H9 (cell line): ENCODE measurements at places on chromosomes 16 and 17. TPM values are rescaled to one million over a fixed set of nuclear protein-coding genes. Genes with fewer than 3 reads are reported as not detected.

Gene CNTNAP4
- total RNA-seq: not detected in 2 replicates

Gene KRTAP2-1
- not detected in 2 replicates for total RNA-seq

Gene FNDC8
- not detected in 2 replicates for total RNA-seq

Gene CACNA1G
- 1.5 and 1.7 TPM in 2 replicates for total RNA-seq

DNA sequence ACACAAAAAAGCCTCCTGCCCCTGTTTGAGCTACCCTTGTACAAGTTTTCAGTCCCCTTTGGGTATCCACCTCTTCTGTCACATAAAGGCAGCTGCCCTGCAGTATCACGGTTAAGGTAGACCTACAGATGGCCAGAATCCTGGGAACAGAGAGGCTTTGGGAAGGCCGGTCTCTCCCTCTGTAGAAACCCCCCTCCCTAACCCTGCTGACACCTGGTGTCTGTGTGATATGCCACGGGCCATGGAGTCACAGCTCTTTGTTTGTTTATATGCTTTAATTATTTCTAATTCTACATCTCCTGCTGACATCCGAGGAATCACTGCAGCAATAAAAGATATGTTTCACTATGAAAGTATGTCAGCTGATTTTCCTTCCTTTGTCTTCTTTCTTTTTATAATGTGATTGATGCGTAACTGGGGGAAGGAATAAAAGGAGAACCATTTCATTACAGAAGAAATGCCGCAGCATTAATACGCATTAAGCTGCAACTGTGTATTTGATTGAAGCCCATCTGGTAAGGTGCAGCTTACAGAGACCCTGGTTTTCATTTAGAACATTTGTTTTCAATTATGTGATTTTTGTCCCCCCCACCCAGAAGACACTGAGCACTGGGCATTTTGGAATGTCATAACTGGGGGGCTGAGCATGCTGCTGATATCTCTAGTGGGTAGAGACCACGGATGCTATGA, 142.1 kb downstream of the SLC39A11 start:
- no peak for DNase-seq

DNA sequence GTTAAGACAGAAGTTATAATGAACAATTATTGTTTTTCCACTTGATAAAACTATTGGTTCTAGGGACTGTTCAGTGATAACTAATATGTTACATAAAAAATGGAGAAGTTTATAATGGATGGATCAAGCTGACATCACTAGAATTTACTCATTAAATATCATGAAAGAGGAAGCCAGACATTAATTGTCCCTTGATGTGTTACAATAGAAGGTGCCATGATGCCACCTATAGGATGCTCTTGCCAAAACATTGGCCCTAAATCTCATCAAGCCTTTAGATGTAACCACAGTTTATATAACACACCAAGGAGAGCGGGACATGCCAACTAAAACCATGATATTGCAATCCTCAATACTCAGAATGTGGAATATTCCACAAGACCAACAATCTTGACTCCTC, 147.9 kb upstream of the MON1B start:
- no peak for DNase-seq

GRCh38 chr17:1212946-1213345, 33.2 kb upstream of the ABR start:
- DNase-seq: no peak

DNA sequence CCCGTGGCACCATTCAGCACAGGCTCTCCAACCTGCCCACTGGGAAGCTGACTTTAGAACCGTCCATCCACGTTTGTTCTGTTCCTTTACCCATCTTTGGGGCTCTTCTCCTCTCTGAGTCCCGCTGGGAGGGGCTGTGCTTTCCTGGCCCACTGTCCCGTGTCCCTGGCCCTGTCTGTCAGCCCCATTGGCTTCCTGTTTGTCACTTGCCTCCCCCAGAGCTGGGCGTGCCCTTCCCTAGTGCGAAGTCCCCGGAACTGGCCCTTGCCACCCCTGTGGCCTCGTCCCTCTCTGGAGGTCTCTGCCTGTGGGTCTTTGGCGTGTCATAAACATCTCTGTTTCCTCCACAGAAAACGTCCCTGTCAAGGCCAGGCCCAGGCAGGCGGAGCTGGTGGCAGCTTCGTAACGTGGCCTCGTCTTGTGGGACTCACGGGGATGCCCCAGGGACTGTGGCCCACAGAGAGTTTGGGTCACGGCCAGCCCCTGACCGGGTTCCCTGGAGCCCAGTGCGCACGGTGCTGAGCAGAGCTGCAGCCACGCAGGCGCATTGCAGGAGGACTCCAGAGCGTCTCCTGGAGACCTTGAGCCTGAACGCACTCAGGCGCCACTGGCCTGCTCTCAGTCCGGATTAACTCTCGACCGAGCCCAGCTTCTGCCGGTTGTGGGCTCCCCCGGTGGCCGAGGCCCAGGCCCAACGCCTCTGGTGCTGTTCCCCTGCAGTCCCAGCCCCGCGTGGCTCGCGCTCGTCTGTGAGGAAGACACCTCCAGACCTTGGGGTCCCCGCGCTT, 7.3 kb downstream of the CHMP6 start:
- peak; percentile 36 for DNase-seq

GRCh38 chr17:34620458-34620857, 41.1 kb downstream of the TMEM132E start:
- no peak for DNase-seq

DNA sequence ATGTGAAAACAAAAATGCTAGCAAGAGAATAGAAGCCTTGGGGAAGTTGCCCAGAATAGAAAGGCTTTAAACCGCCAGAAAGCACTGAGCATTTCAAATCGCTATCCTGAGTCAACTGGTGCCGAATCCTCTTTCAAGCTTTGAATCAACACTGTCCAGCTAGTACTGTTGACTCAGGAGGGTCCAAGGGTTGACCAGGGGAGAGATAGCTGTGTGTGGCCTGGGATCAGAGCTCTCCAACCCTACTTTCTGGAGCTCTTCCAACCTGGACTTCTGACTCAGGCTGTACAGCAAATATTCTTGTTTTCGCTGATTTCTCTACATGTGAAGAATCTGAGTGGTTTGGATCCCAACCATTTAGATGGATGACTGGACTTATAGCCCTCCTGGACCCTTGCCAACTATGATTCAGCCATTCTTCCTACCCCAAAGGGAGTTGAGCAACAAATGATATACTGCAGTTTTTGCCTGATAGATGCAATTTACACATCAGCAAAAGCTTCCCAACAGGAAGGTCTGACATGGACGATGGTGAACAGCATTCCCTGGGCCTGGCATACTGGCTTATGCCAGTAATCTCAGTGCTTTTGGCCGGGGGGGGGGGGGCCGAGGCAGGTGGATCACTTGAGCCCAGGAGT, 154.0 kb upstream of the SDK2 start:
- DNase-seq: no peak

DNA sequence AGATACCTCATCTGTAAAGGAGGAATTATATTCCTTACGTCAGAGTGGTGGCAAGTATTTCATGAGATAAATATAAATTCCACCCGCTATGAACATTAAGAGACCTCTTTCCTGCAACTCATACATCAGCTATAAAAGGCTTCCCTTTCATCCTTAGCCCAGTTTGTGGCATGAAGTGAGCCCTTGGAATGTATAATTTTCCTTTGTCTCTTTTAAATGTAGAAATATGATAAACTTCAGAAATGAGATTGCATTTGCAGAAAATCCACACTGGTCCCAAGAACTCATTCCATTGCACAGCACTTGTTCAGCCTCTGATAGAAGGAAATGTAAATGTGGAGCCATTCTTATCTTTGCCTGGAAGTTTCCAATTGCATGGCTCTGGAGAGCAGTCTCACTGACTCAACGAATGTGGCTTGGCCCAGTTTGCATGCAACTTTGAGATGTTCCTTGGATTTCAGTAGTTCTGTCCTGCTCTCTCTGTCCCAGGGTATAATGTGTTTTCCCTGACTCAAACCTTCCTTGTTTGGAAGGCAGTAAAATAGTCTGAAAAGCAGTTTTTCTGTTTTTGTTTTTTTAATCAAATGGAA, 746.4 kb downstream of the CDH11 start:
- no peak for DNase-seq
